ENCODE measurements at places on chromosomes 12 and 14. TPM values are rescaled to one million over a fixed set of nuclear protein-coding genes. Genes with fewer than 3 reads are reported as not detected.

MOK gene
- 35.9 TPM for polyA plus RNA-seq

LIN7A gene
- 0.77 TPM for polyA plus RNA-seq

RNASE4 gene
- 9.6 TPM for polyA plus RNA-seq

KRT80 gene
- 8.1 TPM for polyA plus RNA-seq

TEX52 gene
- polyA plus RNA-seq = not detected

JPH4 gene
- polyA plus RNA-seq = 0.46 TPM

NEDD1 gene
- 6.2 TPM for polyA plus RNA-seq

NUDT4 gene
- 16.0 TPM for polyA plus RNA-seq

SPIC gene
- not detected for polyA plus RNA-seq

LTB4R2 gene
- polyA plus RNA-seq = 0.73 TPM

ANHX gene
- polyA plus RNA-seq = not detected

ZDHHC22 gene
- polyA plus RNA-seq = 0.04 TPM

PTHLH gene
- 0.15 TPM for polyA plus RNA-seq

LRTM2 gene
- not detected for polyA plus RNA-seq

TC2N gene
- polyA plus RNA-seq = 45.4 TPM

TMTC1 gene
- polyA plus RNA-seq = 1.2 TPM

FGF6 gene
- not detected for polyA plus RNA-seq

AGAP2 gene
- polyA plus RNA-seq = 3.0 TPM

ADCY4 gene
- 33.8 TPM for polyA plus RNA-seq

RNFT2 gene
- 2.6 TPM for polyA plus RNA-seq

KRT75 gene
- not detected for polyA plus RNA-seq

IL26 gene
- polyA plus RNA-seq = not detected

KIF26A gene
- 3.6 TPM for polyA plus RNA-seq

NOXRED1 gene
- 0.77 TPM for polyA plus RNA-seq

ZNF891 gene
- polyA plus RNA-seq = 0.80 TPM

KRT71 gene
- polyA plus RNA-seq = not detected

EMP1 gene
- 10.2 TPM for polyA plus RNA-seq

NELL2 gene
- polyA plus RNA-seq = 0.77 TPM

CCDC38 gene
- polyA plus RNA-seq = 0.05 TPM

Measured in pancreas (tissue), 10 donors.